Placental pericyte (primary cell): ENCODE measurements at places on chromosomes 4 and X. TPM values are rescaled to one million over a fixed set of nuclear protein-coding genes. Genes with fewer than 3 reads are reported as not detected.

Gene FAM236B
- total RNA-seq = not detected in 2 replicates

Gene CSAG2
- not detected in 2 replicates for total RNA-seq

Gene MAGEA2
- total RNA-seq = not detected in 2 replicates

Gene RAB9A
- total RNA-seq = 20.9 and 39.8 TPM in 2 replicates

Gene CRMP1
- total RNA-seq = under 0.01 TPM in 1 of 2 replicates, not detected in the other

Gene GYPE
- total RNA-seq = under 0.01 and 0.43 TPM in 2 replicates
